Inflammatory macrophage (primary cell): ENCODE measurements at places on chromosomes 2 and 18.

- no peak for DNase-seq
Measured at GRCh38 chr2:18074476-18074875, 196.0 kb downstream of the KCNS3 start.

DNA sequence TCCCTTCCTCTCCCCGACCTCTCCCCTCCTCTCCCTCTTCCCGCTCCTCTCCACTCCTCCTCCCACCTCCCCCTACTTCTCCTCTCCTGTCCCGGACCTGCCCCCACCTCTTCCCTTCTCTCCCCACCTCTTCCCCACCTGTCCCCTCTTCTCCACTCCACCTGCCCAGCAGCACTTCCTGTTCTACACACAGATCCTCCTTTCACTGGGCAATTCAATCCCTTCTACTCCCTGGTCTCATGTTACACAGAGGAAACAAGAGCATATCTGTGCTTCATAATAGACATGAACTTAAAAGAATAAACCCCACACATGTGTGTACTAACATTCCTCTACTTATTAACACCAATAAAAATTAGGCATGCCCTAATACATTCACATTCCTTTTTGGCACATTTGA, 34.8 kb downstream of the TIMM21 start:
- no peak for DNase-seq

GRCh38 chr18:69958422-69958821, 10.7 kb upstream of the CD226 start:
- peak; percentile 61 for DNase-seq

- no peak for DNase-seq
Measured at GRCh38 chr2:20990442-20991430, 53.1 kb downstream of the APOB start.

GRCh38 chr2:100124761-100125160, 17.6 kb downstream of the AFF3 start:
- no peak for DNase-seq

- DNase-seq, result no peak
Measured at GRCh38 chr2:144328938-144329337, 191.0 kb downstream of the ZEB2 start.

DNA sequence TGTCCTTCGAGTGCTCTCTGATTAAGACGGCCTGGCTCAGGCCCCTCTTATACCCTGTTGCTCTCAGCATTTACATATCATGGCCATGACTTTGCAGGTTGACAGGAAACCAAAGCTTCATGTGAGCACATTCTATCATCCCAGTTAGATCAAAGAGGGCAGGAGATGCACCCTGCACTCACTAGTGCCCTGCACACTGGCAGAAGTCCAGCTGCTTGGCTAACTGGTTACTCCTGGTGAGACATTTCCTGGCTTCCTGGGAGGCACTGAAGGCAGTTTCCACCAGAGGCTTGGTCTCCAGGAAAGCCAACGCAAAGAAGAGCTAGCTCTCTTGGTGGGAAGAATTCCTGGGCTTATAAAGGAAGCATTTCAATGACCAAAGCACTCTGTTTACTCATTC, 66.3 kb downstream of the LIPG start:
- no peak for DNase-seq
